ENCODE measurements at places on chromosomes 6 and 20.

DNA sequence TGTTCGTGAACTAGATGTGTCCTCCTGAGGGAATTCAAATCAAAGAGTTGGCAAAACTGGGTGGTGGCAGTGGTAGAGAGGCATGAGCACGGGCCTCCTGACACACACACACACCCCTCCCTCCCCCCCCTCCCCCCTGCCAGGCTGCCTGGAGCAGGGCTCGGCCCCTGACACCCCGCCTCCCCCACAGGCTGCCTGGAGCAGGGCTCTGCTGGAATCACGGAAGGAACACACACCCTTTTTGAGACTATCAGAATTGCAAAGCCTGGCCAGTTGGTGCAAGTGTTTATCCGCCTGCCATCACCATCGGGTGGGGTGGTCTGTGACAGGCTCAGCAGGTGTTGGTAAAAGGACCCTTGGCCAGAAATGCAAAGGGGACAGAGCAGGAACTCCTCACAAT is 59.0 kb downstream of the FAM120B start:
- DNase-seq = no peak

DNA sequence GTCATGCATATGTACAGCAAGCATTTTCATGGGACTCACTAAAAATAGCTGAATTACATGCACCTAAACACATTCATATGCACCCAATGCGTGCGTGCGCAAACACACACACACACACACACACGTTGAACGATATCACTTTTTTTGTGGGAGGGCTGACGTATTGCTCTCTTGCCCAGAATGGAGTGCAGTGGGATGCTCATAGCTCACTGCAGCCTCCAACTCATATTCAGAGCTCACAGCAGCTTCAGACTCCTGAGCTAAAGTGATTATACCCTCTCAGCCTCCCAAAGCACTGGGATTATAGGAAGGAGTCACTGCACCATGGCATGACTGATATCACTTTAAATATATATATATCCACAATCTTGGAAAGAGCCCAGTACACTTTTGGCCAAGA is 620.4 kb upstream of the MANEA start:
- no peak for DNase-seq

- no peak for DNase-seq
These were observed 329 bp upstream of the GPR6 start for GRCh38 chr6:109977791-109978173.

GRCh38 chr6:143594647-143595046 is 83.1 kb upstream of the PHACTR2 start:
- DNase-seq = no peak
